ENCODE measurements at places on chromosomes 1 and 21. TPM values are rescaled to one million over a fixed set of nuclear protein-coding genes. Genes with fewer than 3 reads are reported as not detected.

The SLC44A3 gene
- 4.1 TPM for total RNA-seq

The HJV gene
- not detected for total RNA-seq

The TIE1 gene
- 71.6 TPM for total RNA-seq

The MMEL1 gene
- not detected for total RNA-seq

DNA sequence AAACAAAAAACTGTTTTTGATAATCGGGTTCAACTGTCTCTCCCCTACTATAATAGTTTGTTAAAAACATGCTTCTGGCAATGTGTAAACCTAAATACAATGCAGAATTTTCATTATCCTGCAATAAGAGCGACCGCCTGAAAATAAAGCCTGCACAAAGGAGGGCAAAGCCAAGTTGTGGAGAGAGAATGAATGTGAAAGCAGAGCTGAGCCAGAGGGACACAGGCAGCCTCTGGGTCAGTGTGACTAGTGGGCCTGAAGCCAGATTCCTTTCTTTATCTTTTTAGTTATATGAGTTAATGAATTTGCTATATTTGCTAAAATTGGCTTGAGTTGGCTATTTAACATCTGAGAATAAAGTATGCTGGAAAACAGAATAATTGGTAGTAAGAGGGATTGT lies 615.2 kb downstream of the PLA2G4A start:
- H3K36me3 ChIP-seq = no peaks in the 10 kb centered on the region
- H3K27me3 ChIP-seq = no peaks in the 10 kb centered on the region
- DNase-seq = no peak
- no peaks in the 10 kb centered on the region for H3K4me1 ChIP-seq

- no peak overlapping the region for H3K27ac ChIP-seq
- no peaks in the 10 kb centered on the region for H3K27me3 ChIP-seq
- H3K4me3 ChIP-seq = no peak overlapping the region
- no peaks in the 10 kb centered on the region for H3K36me3 ChIP-seq
- DNase-seq = no peak
Measured at GRCh38 chr1:87135329-87135712, 193.4 kb upstream of the LMO4 start.

DNA sequence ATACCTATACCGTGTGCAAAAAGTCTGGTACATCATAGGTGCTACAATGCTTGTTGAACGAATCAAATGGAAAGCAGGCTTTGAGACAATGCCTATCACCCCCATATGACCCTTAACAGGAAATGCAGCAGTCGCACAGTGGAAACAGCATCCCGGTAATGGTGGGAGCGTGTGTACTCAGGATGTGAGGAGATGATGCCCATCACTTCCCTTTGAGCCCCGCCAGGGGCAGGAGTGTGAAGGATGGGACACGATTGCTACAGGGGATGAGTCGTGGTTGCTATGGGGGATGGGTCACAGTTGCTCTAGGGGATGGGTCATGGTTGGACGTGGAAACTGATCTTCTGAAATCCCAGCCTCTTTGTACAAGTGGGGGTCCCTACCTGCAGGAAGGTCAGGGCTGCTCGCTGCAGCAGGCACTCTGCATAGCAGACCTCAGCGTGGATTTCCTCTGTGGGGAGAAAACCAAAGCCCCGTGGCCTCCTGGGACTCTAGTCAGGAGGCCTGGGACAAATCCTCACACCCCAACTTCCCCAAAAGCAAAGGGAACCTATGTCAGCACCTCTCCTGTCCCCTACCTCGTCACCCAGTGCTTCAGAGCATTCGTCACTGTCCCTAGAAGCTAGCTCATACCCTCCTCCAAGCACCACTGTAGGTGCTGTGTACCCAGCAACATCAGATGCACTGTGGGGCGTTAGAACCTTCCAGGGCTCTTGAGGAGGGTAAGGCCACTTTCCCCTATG lies 19.3 kb downstream of the TTC39A start:
- H3K36me3 ChIP-seq = no peaks in the 10 kb centered on the region
- H3K27ac ChIP-seq = no peak overlapping the region
- no peaks in the 10 kb centered on the region for H3K27me3 ChIP-seq
- no peak overlapping the region for H3K4me3 ChIP-seq
- H3K4me1 ChIP-seq = no peaks in the 10 kb centered on the region

DNA sequence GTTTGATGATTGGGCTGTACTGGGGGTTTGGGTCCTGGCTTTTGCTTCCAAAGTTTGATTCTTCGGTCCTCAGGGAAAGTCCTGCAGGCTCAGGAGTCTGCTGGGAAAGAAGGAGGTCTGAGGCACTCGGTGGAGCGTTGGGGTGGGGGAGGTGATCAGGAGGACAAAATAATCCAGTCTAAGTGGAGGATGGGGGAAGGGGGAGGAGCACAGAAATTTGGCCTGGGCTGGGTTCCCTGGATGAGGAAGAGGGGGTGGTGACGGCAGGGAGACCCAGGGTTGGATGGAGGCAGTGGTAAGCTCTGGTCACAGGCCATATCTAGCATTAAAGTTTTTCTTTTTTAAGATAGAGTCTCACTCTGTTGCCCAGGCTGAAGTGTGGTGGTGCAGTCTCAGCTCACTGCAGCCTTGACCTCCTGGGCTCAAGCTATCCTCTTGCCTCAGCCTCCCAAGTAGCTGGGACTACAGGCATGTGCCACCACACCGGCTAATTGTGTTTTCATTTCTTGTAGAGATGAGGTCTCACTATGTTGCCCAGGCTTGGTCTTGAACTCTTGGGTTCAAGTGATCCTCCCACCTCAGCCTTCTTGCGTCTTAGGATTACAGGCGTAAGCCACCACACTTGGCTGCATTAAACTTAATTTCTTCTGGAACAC lies 6.8 kb downstream of the SH2D2A start:
- no peak overlapping the region for H3K27ac ChIP-seq
- no peak overlapping the region for H3K4me3 ChIP-seq
- H3K4me1 ChIP-seq = peaks cover 24% of the 10 kb centered on the region
- no peaks in the 10 kb centered on the region for H3K36me3 ChIP-seq
- H3K27me3 ChIP-seq = no peaks in the 10 kb centered on the region

GRCh38 chr1:175891783-175892309 lies 148.5 kb upstream of the TNR start:
- no peaks in the 10 kb centered on the region for H3K27me3 ChIP-seq
- H3K27ac ChIP-seq = no peak overlapping the region
- DNase-seq = no peak
- no peaks in the 10 kb centered on the region for H3K4me1 ChIP-seq
- no peaks in the 10 kb centered on the region for H3K36me3 ChIP-seq

DNA sequence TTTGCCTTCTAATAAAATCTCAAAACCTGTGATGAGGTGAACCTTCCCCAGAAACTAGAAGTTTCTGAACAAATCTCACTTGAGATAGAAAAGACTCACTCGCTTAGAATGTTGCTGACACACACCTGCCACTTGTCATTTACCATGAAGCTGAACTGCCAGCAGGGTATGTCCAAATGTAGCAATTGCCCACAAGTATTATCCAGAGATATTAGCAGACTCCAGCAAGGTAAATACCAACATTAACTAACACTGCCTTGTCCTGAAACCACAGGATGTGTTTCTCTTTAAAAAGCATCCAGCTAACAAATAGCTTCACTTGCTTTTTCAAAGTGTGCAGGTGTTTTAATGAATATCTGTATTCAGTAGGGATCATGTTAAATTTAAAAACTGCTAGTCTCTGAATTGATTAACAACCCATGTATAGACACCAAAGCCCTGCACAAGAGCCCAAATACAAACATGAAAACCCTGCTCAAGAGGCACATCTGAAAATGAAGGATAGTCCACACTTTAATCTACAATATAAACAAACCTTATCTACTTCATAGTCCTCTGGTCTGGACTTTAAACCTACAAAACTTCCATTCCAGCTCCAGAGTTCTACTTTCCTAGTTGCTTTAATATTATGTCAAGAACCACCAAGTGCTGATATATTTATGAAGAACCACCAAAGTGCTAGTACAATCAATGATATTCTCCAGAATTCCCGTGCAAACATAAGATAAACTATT lies 19.3 kb downstream of the KRTAP8-1 start:
- H3K27me3 ChIP-seq = no peaks in the 10 kb centered on the region
- no peaks in the 10 kb centered on the region for H3K36me3 ChIP-seq
- H3K4me3 ChIP-seq = no peak overlapping the region
- no peaks in the 10 kb centered on the region for H3K4me1 ChIP-seq
